ENCODE measurements at places on chromosomes 1 and 21.

- DNase-seq = no peak
Observed at GRCh38 chr1:64065571-64065970, 137.9 kb upstream of the UBE2U start.

DNA sequence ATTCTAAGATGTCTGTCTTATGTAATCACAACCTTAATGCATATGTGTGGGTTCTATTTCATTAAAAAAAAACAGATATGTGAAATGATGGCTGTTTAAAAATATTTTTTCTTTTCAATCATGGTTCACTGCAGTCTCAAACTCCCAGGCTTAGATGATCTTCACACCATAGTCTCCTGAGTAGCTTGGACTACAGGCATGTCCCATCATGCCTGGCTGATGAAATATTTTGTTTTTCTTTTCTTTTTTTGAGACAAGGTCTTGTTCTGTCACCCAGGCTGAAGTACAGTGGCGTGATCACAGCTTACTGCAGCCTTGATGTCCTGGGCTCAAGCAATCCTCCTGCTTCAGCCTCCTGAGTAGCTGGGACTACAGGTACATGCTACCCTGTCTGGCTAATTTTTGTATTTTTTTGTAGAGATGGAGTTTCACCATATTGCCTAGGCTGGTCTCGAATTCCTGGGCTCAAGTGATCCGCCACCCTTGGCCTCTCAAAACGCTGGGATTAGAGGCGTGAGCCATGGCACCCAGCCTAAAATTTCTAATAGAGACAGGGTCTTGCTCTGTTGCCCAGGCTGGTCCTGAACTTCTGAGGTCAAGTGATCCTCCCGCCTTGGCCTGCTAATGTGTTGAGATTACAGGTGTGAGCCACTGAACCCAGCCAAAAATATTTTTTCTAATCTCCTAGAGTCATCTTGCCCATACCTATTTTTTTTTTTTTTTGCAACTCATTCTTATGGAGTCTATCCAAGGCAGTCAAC lies 67.6 kb downstream of the GIPC2 start:
- DNase-seq = no peak

DNA sequence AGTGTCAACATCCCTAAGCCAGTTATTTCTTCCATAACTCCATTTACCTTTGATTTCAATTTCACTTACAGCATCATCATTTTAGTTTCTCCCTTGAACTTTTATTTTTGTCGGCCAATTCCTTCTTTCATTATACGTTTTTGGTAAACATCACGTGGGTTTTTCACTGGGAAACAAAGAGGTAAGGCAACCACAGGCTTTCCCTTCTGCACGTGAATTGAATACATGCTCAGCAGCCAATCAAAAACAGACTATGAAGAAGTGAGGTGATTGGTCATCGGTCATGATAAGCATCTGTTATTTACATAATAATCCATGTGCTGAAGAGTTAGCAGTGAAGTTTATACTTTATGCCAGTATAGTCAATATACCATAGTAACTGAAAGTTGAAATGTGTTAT lies 98.7 kb downstream of the NCAM2 start:
- DNase-seq = no peak

DNA sequence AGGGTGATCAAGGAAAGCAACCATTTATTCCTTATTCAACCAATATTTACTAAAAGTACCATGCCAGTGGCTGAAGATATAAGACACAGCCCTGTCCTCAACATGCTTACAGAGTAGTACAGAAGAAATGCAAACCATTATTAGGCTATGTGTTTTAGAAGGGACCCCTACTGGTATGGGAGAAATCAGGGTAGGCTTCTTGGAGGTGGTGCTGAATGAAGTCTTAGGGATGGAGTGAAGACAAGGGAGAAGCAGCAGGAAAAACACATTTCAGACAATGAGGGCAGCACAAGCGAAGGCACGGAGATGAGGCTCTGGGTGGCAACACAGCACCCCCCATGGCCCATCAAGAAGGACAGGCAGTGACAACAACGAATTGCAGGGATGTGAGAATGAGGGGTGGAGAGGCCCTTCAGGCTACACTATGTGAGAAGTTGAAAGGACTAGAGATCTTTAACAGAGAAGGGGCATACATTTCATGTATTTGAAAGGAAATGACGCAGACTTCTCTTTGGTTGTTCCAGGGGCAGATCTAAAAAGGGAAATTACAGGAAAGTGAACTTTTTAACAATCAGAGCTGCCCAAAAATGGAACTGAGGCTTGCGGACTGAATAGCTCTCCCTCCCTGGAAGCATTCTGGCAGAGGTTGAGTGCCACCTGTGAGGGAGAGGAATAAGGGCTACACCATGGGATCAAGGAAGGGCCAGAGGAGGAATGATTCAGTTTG lies 16.8 kb upstream of the CD58 start:
- DNase-seq = no peak

- no peak for DNase-seq
Observed at GRCh38 chr1:204853436-204853835, 17.2 kb upstream of the NFASC start.

Measured in effector CD8-positive, alpha-beta T cell (primary cell).